ENCODE measurements at places on chromosomes 7 and 10. TPM values are rescaled to one million over a fixed set of nuclear protein-coding genes. Genes with fewer than 3 reads are reported as not detected.

TMEM106B gene
- polyA plus RNA-seq = 9.6 TPM

PRLHR gene
- polyA plus RNA-seq = 0.05 TPM

PHYHIPL gene
- polyA plus RNA-seq = 0.35 TPM

LAMB4 gene
- 2.7 TPM for polyA plus RNA-seq

GPR141 gene
- 0.50 TPM for polyA plus RNA-seq
